ENCODE measurements at places on chromosomes 16 and 17.
A peak's percentile ranks its signal among the peaks of the same experiment; 100 is the strongest.

GRCh38 chr16:57203451-57203850 lies 17.3 kb downstream of the RSPRY1 start:
- no peak for DNase-seq

GRCh38 chr17:29728490-29728889 lies 105.8 kb upstream of the CORO6 start:
- DNase-seq: no peak

- DNase-seq: peak; percentile 98
Measured at GRCh38 chr17:82267575-82268379, 5.7 kb downstream of the CSNK1D start.

GRCh38 chr17:2292100-2292499 lies 11.5 kb downstream of the SMG6 start:
- DNase-seq: no peak

DNA sequence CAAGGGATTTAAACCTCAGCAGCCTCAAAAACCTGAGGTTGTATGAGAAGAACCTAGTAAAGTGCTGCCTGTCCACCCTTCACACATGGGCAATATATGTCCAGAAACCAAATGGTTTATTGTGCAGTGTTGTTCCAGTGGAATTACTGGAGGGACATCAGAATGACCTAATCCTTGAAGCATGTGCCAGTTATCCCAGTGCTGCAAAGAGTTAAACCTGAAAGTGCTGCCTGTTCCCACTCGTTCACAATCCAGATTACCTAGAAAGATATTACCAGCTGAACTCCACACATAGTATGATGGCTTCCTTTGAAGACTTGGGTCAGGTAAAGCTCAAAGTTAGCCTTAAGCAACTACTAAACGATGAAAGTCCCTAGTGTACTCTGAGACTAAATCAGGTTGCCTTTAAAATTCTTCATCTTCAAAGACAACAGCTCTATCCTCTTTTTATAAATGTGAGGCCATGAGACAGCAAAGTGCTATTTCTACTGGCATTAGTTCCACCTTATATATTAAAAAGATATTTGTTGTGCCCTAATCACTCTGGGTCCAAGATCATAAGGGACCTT lies 133.1 kb downstream of the SNX11 start:
- DNase-seq: peak; percentile 23

GRCh38 chr17:78474614-78475146 lies 96.2 kb downstream of the PGS1 start:
- no peak for DNase-seq

DNA sequence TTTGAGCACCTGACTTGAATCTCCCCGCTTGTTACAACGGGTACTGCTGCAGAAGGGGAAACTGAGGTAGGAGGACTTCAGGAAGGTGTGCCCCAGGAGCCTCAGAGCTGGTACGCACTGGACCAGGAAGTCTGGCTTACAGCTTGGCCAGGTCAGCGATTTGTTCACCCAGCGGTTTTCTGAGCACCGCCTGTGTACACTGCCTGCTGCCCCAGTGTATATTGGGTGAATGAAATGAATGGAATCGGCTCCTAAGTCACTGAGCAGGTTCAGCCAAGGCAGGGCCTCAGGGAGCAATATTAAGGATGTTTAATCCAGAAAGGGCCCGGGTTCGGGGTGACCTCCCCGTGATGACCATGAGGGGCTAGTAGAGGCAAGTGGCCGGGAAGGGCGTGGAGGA lies 164.0 kb upstream of the CIBAR2 start:
- DNase-seq: no peak

- peak; percentile 81 for DNase-seq
Measured at GRCh38 chr16:66335704-66336329, 30.7 kb upstream of the CDH5 start.

Measured in cardiac fibroblast (primary cell).